ENCODE measurements at places on chromosomes 1 and 21.

- no peak for DNase-seq
These were observed 368.0 kb downstream of the HHAT start for GRCh38 chr1:210696709-210697108.

DNA sequence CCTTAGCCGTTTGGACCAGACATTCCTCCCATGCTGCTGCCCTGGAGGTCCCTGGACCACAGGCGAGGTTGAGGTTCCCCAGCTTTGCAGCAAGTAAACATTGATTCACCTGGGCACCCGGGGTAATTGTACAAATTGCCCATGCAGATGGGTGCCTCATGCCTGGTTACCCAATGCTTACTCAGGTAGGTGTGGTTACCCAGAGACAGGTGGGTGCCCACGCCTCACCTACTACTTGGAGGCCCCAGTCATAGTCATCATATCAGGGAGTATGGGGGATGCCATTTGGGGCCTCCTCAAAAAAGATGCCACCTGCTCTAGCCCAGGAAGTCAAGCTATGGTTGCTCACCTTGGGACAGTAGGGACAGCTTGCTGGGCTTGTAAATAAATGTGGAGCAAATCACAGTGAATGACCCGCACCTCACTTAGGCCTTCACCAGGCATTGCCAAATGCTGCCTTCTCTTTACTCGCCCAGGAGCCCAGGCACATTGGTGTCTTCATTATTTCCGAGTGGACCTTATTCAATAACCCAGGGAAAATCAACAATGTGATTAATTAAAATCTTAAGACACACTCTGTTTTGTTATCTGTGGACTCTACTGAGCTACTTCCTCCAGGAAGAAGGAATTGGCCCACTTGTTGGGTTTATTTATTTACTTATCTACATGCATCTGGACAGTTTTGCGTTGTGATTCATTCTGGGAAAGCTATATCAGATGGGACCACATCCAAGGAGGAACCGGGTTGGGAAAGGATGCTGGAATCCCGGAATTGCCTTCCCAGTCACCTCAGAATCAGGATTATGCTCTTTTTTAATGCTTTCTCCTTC lies 35.6 kb upstream of the GRHL3 start:
- no peak for DNase-seq

DNA sequence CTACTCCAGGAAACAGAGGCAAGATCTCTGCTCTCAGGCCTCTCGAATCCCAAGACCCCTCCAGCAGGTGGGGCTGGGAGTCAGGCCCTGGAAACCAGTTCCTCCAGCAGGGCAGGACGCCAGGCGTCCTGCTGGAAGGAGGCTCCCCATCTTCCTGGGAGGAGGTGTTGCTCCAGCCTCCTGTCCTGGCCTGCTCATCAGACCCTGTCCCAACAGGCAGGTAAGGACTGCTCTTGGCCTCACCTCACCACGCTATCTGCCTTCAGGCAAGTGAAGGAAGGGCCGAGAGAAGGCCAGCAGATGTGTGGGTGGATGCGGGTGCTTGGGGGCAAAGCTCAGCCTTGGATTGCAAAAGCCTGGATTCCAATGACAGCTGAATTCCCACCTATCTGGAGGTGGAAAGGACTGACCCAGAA lies 82.9 kb downstream of the SSBP3 start:
- no peak for DNase-seq

DNA sequence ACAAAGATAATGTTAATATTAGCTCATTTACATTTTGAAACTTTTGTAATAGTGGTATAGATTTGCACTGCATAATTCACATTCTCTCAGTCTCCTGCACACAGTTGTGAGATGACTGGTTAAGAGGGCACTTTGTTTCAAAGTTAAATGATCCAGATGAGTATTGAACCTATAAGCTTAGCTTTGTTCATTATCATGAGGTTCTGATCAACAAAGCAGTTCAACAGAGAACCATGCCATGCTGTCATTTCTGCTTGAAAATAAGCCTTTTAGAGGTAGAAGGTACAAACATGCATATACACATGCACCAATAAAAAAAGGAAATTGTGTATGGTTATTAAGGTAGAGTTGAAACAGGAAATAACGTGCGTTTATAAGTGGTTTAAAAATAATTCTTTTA lies 4.8 kb downstream of the RAP1A start:
- DNase-seq: peak; percentile 76

- DNase-seq: no peak
These were observed 24.7 kb downstream of the EPHX1 start for GRCh38 chr1:225834417-225835329.

- peak; percentile 46 for DNase-seq
These were observed 13.7 kb downstream of the TLR5 start for GRCh38 chr1:223129229-223129901.

DNA sequence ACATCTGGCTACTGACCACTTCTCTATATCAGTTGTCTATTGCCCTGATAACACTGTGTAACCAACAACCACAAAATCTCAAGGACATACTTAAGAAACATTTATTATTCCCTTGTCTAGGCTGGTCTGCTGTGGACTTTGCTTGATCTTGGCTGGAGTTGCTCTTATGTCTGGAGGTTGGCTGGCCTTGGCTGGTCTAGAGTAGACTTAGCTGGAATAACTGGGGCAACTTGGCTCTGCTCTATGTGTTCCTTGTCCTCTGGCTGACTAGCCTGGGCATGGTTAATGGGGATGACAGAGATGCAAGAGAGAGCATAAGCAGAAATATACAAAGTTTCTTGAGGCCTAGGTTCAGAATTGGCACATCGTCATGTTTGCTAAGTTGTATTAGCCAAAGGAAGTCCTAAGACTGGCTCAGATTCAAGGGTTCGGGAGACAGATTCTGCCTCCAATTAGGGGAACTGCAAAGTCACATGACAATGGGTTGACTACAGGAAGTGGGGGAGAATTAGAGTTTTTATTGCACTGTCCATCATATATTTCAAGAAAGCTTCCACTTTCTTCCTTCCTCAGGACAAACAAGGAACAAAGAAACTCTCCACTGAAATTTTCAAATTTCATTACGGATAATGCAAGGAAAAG lies 61.4 kb upstream of the HMCN1 start:
- DNase-seq: no peak

DNA sequence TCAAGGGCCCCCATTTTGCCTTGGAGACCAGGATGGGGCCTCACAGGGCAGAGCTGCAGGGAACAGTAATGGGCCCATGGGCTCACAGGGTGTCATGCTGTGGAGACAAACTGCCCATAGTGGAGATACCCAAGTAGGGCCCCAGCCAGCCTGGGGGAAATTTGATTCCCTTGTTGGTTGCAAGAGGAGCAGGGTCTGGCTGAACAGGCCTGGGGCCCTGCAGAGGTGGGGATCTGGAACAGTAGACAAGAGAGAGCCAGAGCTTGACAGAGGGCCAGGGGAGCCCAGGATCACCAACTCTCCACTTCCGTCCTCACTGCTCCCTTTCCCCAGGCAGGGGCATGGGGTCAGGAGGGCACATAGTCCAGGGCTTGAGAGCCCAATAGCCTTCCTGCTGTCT lies 8.7 kb downstream of the S100B start:
- DNase-seq: no peak

GRCh38 chr1:153538315-153538821 lies 2.4 kb downstream of the S100A5 start:
- DNase-seq: no peak

DNA sequence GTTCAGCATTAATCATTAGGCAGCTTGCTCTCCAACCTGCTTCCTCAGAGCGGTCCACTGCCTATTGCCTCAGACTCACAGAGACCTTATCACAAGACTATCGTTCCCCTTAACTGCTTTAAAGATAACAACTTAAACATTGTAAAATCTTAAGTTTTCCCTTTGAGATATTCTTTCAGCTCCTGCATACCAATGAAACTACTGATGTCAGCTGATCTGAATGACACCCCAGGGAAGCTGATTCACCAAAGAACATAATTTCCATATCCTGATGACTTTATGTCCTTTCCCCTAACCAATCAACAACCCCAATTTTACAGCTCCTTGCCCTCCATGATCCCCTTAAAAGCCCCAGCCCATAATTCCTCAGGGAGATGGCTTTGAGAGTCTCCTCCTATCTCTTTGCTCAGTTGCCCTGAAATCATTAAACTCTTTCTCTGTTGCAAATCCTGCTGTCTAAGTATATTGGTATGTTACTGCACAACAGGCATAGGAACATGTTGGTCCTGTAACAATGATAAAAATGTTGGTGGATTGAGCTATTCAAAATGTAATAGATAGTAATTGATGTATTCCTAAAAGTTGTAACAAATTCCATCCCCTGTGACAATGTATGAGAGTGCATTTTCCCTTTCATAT lies 621.4 kb upstream of the RGS18 start:
- no peak for DNase-seq

- no peak for DNase-seq
These were observed 296.3 kb downstream of the HMCN1 start for GRCh38 chr1:186030453-186030852.

- DNase-seq: no peak
These were observed 179.3 kb upstream of the HMGB4 start for GRCh38 chr1:33684396-33685179.

- no peak for DNase-seq
These were observed 41.7 kb downstream of the SEC16B start for GRCh38 chr1:177928194-177928593.

DNA sequence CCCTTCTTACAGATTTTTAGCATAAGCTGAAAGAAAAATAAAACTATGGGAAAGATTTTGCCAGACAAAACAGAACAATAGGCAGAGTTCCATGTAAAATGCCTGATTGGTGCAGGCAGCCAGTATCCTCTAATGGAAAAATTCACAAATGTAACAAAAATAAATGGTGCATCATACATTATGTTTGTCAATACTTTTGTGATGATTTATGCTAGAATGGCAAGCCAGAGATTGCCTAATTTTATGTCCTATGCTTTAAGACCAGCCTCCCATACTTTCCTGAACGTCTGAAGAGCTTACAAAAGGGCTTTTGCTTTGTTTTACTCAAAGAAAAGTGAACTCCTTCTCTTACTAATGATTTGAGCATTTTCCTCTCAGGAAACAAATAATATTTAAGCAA lies 81.5 kb upstream of the KCNJ15 start:
- DNase-seq: no peak

DNA sequence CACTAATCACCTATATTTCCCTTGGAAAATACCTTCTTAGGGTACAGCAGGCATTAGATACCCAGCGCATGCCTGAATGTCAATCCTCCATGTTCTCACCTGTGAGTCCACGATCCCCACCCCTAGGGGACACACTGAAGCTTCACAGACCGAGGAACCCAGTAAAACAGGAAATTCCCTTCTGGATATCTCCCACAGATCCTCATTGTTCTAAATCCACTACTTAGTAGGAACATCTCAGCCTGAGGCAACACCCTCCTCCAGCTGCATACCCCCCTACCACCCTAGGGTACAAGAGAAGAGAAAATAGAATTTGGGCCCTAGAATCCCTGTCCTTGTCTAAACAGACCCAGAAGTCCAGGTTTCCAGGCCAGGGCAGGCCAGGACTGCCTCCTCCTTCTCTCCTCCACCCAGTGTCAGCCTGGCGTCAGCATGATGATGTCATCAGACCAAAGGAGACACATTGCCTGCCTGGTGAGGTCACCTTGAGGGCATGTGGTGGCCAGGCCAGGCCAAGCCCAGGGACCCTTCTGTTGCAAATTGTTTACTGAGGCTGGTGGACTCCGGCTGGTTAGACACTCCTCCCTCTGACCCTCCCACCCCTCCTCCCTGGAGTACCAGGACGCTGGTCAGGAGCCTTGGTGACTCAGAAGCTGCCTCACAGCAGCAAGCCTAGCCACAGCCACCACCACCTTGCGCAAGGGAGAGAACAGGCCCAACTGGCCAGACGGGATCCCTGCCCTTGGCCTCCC lies 6.2 kb downstream of the NECTIN4 start:
- peak; percentile 14 for DNase-seq

- no peak for DNase-seq
These were observed 31.9 kb downstream of the MTARC1 start for GRCh38 chr1:220818421-220819173.

DNA sequence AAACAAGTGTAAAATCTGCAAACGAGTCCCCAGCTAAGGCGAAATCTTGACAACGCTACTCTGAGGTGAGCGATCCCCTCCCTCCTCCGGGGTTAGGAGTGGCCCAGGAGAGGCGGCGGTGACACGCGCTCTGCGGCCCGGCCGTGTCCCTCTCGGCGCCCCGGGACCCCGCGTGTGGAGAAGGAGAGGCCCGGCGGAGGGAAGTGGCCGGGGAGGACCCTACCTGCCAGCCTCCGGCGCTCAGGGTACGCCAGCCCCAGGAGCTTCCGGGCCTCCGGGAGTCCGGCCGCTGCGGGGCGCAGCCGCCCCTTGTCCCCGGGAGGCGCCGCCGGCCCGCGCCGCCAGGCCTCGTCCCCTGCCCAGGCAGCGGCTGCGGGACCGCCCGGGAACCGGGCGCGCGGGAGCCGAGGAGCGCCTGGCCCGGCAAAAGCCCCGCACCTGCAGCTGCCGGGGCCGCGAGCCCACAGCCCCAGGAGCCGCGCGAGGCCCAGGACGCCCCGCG lies 543 bp downstream of the ABCB10 start:
- DNase-seq: peak; percentile 15

DNA sequence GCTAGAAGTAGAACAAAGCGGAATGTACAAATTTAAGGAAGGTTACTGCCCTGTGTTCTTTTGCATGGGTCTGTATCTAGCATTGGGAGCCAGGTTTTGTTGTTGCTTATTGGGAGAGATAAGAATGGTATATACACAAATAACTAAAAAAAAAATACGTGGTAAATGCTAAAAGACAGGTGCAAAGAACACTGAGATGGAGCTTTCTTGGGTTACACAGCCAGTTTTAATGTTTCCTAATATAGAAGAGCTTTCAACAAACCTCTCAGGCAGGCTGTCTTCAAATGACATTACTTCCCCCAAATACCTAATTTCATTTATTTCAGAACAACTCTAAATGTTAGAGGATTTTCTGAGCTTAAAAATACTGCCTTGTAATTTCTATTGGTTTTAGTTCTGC lies 1.4 kb upstream of the MDM4 start:
- no peak for DNase-seq

- no peak for DNase-seq
These were observed 107.5 kb downstream of the NEK7 start for GRCh38 chr1:198264282-198264681.

- no peak for DNase-seq
These were observed 240.2 kb downstream of the ATG4C start for GRCh38 chr1:63024132-63024531.

DNA sequence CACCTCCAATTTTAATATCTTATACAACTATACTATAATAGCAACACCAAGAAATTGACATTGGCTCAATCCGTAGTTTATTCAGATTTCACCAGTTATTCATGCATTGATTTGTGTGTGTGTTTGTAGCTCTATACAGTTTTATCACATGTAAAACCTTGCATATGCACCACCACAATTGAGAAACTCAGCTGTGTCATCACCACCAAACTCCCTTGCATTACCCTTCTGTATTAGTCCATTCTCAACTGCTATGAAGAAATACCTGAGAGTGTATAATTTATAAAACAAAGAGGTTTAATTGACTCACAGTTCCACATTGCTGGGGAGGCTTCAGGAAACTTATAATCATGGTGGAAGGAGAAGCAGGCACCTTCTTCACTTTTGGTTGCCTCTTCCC lies 162.1 kb downstream of the PATJ start:
- DNase-seq: no peak

DNA sequence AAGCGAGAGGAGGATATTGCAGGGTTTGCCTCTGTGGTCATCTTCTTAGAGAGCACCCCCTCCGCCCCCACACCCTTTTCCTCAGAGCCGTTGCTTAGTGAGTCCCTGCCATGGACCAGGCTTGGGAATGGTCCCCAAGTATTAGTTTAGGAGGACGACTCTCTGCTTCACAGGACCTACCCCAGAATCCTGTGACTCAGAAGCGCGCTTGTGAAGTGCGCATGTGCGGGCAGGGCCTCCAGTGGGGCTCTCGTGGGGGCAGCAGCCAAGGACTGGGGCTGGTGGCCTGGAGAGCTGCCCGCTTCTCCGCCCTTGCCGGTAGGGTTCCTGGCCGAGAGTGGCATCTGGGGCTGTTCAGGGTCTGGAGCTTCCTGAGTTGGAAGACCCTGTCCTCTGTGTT lies 37.3 kb upstream of the HMGN1 start:
- no peak for DNase-seq

Data from CD4-positive, alpha-beta T cell treated with Interleukin-4 for 4 hours (primary cell).